ENCODE measurements at places on chromosomes 5 and 9.

DNA sequence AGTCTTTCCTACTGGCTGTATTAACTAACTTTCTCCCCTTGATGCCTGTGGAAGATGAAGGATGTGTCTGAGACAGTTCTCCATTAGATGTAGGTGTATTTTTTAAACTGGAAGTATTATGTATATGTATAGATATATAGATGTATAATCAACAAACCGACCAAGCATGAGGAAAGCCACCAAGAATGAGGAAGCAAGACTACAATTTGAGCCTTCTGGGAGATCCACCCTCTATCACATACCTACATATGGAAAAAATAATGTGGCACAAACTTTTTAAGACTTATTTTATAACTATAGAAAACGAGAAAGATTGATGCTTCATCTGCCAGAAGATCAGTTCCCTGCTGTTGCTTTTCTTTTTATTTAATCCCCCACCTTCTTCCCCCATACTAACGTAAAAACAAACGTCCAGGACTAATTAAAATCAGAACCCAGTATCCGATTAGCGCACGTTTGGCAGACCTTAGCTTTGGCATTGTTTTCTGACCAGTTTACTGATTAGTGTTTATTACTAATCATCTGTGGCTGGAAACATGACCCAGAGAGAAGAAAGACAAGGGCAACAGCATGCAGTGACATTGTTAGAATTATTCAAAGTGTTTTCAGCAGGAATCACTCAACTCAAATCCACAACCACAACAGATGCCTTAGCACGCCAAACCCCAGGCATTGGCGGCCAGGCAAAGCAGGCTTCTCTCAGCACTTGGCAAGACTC is 490.2 kb downstream of the EBF1 start:
- no peak for DNase-seq

DNA sequence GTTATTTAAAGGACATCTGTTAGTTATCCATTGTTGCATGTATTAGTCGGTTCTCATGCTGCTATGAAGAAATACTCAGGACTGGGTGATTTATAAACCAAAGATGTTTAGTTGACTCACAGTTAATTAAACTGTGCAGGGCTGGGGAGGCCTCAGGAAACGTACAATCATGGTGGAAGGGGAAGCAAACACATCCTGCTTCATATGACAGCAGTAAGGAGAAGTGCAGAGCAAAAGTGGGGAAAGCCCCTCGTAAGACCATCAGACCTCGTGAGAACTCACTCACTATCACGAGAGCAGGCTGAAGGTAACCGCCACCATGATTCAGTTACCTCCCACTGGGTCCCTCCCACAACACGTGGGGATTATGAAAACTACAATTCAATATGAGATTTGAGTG is 2064.1 kb downstream of the MAT2B start:
- DNase-seq, result no peak

DNA sequence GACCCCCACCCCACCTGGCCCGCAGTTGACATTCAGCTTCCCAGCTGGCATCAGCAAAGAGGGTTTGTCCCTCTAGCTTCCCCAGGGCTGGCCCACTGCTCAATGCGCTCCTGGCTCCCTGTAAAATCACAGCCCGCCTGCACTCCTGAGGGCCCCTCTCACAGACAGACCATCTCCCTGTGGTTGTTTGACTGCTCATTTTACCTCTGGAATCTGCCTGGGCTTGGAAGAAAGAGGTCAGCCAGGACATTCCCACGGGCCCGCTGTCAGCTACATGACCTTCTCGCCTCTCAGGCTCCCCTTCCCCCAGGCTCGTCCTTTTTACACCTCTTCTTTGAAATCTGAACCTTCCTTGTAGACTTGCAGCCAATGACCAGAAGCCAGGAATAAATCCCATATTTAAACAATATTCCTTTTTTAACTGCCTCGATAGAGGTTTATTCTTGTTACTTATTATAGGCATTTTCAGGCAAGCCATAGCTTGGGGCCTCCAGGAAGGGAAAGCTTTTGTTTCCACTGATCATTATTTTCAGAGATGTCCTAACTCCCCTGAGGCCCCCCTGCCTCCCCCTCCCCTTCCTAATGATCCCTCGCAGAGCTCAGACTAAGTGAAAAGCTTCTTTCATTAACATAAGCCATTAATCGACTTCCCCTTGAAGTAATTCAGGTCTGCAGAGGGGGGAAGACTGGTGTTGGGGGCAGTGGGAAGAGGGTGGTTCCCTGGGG is 76.3 kb upstream of the IQGAP2 start:
- no peak for DNase-seq

DNA sequence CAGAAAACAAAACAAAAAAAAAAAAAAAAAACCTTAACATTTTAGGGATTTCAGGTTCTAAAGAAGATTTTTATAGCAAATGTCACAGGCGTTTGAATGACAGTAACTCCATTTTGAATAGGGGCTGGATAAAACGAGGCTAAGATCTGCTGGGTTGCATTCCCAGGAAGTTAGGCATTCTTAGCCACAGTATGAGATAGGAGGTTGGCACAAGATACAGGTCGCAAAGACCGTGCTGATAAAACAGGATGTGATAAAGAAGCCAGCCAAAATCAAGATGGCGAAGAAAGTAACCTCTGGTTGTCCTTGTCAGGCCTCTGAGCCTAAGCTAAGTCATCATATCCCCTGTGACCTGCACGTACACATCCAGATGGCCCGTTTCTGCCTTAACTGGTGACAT is 425.6 kb upstream of the PTPRD start:
- DNase-seq, result no peak

GRCh38 chr5:137114529-137114928 is 384.6 kb downstream of the SPOCK1 start:
- no peak for DNase-seq

DNA sequence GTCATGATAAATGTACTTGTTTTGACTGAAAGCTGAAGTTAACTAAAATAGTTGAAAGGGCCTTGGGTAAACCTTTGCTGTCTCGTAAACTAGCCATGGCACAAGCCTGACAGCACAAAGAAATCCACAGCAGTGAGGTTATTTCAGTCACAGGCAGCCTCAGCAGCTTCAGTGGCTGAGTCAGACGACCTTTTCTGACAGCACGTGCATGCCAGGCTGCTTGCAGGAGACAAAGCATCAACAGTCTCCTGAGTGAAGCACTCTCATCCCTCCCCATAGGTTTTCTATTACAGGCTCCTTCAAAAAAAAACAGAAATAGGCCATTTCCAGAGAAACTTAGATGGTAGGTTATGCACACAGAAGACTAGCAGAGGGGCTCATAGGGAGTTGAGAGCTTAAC is 34.6 kb downstream of the OXCT1 start:
- DNase-seq, result no peak

DNA sequence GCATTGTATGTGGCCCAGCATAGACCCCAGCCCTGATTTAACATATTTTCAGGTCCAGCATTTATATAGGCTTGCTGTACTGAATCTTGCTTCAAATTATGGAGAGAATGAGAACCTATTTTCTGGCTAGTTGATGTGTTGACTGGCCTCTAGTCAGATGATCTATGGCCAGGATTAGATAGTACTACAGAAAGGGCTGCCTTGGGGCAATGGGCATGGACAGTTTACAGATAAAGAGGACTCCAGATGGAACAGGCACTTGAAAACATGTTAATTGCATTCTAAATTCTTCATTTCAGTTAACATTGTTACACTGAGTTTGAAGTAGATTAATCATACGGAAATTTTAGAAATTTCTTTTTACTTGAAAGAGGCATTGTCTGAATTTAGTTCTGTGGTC is 61.5 kb downstream of the RAB14 start:
- no peak for DNase-seq

- no peak for DNase-seq
Observed at GRCh38 chr5:142320430-142320738, 4.4 kb downstream of the SPRY4 start.

GRCh38 chr5:76571559-76571958 is 51.6 kb downstream of the F2RL2 start:
- DNase-seq, result no peak

Data from midbrain (tissue), 1 donor.